ENCODE measurements at places on chromosomes 5 and 9.

GRCh38 chr5:107519900-107520354, 150.8 kb downstream of the EFNA5 start:
- no peak for DNase-seq

DNA sequence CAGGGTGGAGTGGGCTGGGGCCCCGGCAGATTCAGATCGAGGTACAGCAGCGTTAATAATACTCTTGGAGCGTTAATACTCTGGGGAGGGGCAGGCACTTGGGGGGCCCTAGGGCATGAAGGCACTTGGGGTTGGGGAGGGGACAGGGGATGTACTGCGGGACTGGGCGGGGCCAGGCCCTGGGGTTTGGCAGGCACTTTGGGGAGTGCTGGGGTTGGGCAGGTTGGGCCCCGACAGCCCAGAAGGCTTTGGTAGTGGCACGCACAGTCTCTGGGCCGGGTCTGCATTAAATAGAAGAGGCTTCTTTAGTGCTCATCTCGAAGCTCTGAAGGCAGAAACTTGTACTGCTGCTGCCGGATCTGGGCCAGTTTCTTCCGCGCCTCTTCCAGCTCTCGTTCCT, 7.8 kb upstream of the TPM2 start:
- DNase-seq, result no peak

DNA sequence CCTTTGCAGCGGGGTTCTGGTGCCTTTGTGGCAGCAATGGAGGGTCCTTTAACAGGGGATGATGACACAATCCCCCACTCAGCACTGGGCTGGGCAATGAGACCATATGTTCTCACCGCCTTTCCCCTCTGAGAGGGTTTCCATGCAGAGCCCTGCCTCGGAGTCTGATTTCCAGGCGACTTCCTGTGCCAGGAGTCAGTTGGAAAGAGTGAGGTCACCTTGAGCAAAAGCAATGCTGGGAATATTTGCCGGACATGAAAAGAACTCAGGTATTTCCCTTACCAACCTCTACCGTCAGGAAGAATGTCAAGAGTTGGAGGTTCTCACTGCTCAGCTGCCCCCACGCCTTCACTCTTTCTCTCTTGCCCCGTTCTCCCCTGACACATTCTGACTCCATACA, 284.2 kb upstream of the IRX1 start:
- no peak for DNase-seq

GRCh38 chr5:152942633-152943336, 537.7 kb upstream of the NMUR2 start:
- no peak for DNase-seq

- DNase-seq, result no peak
Observed at GRCh38 chr9:124251605-124252378, 6.0 kb upstream of the NEK6 start.

Data from stimulated activated CD4-positive, alpha-beta T cell treated with anti-CD3 and anti-CD28 coated beads, Interleukin-12 subunit alpha, Interleukin-12 subunit beta, amount 100 ng/mL, for 4 hours (primary cell).